ENCODE measurements at places on chromosomes 7 and 10.

DNA sequence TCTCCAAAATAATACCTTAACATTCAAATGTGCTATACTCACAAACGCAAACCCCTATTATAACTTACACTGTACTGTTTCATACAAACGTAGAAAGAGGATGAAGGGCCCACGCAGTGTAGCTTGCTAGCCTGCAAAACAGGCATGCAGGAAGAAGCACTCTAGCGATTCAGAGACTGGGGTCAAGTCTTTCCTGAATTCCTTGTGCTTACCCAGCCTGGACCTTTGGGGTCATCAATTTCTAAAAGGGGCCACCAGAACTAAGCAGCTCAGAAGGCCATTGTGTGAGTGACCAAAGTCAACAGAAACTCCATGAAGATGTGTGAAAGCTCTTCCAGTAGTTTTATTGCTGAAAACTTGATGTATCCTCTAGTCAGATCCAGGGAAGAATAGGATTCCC is 111.9 kb downstream of the SVIL start:
- H3K36me3 ChIP-seq, result peaks cover 61% of the 10 kb centered on the region
- peak overlapping the region; percentile 78 for H3K27ac ChIP-seq
- H3K4me3 ChIP-seq, result no peak overlapping the region
- DNase-seq, result no peak
- no peaks in the 10 kb centered on the region for H3K4me1 ChIP-seq
- no peaks in the 10 kb centered on the region for H3K27me3 ChIP-seq

DNA sequence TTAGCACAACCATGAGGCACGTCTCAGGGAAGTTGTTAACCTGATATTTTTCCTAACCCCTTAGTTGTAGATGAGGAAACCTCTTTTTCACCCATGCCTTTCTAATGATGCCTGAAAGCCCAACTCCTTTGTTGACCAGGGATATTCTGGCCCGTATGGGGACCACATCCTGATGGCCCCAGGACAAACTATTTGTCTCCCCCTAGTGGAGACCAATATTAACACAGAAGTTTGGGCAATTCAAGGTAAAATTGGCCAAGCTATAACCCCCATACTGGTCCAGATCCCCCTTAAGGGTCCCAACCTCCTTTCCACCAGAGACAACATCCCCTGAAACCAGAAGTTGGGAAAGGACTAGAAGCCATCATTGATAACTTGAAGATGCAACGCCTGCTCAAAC is 893.3 kb downstream of the SORCS1 start:
- H3K4me3 ChIP-seq, result no peak overlapping the region
- DNase-seq, result no peak
- H3K36me3 ChIP-seq, result no peaks in the 10 kb centered on the region

DNA sequence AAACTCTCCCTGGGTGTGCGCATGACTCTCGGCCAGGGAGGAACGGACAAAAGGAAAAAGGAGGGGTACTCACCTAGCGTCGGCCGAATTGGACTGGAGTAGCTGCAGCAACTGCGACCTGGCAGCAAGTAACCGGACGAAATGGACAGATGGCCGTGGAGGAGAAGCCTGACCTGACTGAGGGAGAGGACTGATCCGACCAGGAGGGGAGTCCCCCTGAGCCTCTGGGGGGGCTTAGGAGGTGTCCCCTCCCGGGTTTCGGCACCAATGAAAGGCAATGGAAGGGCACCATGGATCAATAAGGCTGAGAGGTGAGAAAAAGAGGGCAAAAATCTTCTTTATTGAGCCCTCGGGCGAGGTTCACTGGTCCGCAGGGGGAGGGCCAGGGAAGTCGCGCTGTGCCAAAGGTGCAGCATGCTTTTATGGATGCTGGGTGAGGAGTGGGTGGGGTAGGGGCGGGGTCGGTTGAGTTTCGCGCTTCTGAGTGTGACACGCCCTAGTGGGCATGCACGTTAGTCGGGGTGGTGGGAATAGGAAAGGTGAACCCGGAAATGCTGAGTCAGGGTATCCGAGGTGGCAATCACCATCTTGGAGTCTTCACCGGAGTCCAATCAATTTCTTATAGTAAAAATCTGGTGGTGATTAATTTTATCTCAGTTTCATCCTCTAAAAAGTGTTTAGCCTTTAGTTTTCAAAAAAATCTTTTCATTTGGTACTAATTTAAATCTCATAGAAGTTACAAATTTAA is 638.5 kb upstream of the DPP6 start:
- DNase-seq, result no peak
- H3K4me1 ChIP-seq, result no peaks in the 10 kb centered on the region
- H3K36me3 ChIP-seq, result no peaks in the 10 kb centered on the region
- no peak overlapping the region for H3K27ac ChIP-seq
- no peaks in the 10 kb centered on the region for H3K27me3 ChIP-seq

DNA sequence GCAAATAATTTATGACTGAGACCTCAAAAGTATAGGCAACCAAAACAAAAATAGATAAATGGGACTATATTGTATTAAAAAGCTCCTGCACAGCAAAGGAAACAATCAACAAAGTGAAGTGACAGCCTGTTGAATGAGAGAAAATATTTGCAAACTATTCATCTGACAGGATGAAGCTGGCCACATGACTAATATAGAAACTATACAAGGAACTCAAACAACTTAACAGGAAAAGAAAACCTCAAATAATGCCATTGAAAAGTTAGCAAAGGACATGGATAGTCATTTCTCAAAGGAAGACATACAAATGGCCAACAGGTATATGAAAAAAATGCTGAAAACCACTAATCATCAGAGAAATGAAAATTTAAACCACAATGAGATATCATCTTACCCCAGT is 245.1 kb downstream of the STK31 start:
- no peaks in the 10 kb centered on the region for H3K27me3 ChIP-seq
- no peaks in the 10 kb centered on the region for H3K36me3 ChIP-seq
- DNase-seq, result no peak

GRCh38 chr10:1661416-1661815 is 75.9 kb downstream of the ADARB2 start:
- no peaks in the 10 kb centered on the region for H3K4me1 ChIP-seq
- no peak overlapping the region for H3K27ac ChIP-seq
- H3K27me3 ChIP-seq, result no peaks in the 10 kb centered on the region
- H3K4me3 ChIP-seq, result no peak overlapping the region

- H3K36me3 ChIP-seq, result no peaks in the 10 kb centered on the region
- H3K27ac ChIP-seq, result no peak overlapping the region
- no peak for DNase-seq
These were observed 265.2 kb downstream of the PCLO start for GRCh38 chr7:82897500-82897899.

GRCh38 chr10:102726274-102726673 is 11.8 kb downstream of the SFXN2 start:
- peaks cover 11% of the 10 kb centered on the region for H3K4me1 ChIP-seq
- no peak overlapping the region for H3K4me3 ChIP-seq
- H3K27me3 ChIP-seq, result no peaks in the 10 kb centered on the region
- no peaks in the 10 kb centered on the region for H3K36me3 ChIP-seq
- no peak overlapping the region for H3K27ac ChIP-seq
- DNase-seq, result no peak

DNA sequence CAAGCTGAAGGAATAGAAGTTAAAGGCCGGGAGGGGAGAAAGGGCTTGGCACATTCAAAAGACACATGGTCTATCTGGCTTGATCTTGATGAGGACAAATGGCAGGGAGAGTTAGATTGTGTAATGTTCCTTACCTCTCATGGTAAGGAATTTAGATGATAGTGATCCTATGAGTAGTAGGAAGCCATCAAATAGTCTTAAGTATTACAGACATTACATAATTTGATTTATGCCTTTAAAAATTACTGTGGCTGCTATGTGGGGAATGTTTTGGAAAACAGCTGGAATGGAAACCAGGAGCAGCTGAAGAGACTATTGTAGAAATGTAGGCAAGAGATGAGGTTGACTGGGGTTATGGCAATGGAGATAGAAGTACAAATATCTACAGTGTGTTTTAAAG is 351.3 kb upstream of the BMPER start:
- no peaks in the 10 kb centered on the region for H3K36me3 ChIP-seq
- no peak overlapping the region for H3K27ac ChIP-seq
- peaks cover 40% of the 10 kb centered on the region for H3K4me1 ChIP-seq

DNA sequence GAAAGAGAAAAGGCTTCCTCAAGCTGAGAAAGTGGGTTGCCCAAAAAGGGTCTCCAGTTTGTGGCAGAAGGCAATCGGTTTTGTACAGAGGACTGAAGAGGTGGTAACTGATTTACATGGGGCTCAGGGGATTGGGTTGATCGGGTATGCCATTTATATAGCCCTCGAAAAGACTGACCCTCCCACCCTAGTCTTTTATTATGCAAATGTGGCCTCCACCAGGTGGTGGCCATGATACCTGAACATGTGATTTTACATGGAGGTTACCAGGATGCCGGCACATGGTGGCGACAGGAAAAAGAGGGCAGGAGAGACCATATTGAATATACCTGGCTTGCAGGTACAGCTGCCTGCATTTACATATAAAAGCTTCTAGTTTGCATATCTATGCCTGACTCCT is 36.7 kb downstream of the ATE1 start:
- H3K4me1 ChIP-seq, result no peaks in the 10 kb centered on the region
- DNase-seq, result no peak
- H3K36me3 ChIP-seq, result peaks cover 3% of the 10 kb centered on the region
- H3K27me3 ChIP-seq, result no peaks in the 10 kb centered on the region
- H3K27ac ChIP-seq, result no peak overlapping the region

GRCh38 chr7:127710635-127711034 is 58.6 kb downstream of the SND1 start:
- no peak for DNase-seq
- no peak overlapping the region for H3K4me3 ChIP-seq
- H3K27ac ChIP-seq, result no peak overlapping the region
- no peaks in the 10 kb centered on the region for H3K27me3 ChIP-seq
- no peaks in the 10 kb centered on the region for H3K4me1 ChIP-seq

DNA sequence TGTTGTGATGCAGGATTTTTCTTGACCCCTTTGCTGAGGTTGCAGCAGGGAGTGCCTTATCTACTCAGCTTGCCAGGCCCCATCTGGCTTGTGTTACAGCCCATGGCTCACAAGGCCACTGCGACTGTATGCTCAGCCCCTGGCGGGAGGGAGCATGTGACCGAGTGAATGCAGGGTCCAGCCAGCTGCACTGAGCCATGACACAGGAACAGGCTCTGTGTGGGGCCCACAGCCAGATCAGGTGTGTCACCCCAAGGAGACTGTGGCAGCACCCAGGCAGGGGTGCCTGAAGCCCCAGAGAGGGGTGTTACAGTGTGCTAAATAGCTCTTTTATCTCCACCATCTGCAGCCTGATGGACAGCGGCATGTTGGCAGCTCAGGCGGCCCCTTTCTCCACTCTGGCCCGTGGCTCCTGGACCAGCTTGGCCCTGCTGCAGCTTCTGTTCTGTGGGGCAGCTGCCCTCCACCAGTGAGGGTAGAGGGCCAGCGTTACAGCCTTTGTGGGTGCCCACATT is 2.6 kb upstream of the PCBD1 start:
- H3K4me1 ChIP-seq, result peaks cover 24% of the 10 kb centered on the region
- no peaks in the 10 kb centered on the region for H3K27me3 ChIP-seq
- peak; percentile 66 for DNase-seq
- no peaks in the 10 kb centered on the region for H3K36me3 ChIP-seq

GRCh38 chr7:1662101-1662500 is 8.0 kb upstream of the ELFN1 start:
- peaks cover 30% of the 10 kb centered on the region for H3K4me1 ChIP-seq
- H3K4me3 ChIP-seq, result no peak overlapping the region
- H3K27me3 ChIP-seq, result peaks cover 34% of the 10 kb centered on the region
- DNase-seq, result peak; percentile 45
- no peak overlapping the region for H3K27ac ChIP-seq

DNA sequence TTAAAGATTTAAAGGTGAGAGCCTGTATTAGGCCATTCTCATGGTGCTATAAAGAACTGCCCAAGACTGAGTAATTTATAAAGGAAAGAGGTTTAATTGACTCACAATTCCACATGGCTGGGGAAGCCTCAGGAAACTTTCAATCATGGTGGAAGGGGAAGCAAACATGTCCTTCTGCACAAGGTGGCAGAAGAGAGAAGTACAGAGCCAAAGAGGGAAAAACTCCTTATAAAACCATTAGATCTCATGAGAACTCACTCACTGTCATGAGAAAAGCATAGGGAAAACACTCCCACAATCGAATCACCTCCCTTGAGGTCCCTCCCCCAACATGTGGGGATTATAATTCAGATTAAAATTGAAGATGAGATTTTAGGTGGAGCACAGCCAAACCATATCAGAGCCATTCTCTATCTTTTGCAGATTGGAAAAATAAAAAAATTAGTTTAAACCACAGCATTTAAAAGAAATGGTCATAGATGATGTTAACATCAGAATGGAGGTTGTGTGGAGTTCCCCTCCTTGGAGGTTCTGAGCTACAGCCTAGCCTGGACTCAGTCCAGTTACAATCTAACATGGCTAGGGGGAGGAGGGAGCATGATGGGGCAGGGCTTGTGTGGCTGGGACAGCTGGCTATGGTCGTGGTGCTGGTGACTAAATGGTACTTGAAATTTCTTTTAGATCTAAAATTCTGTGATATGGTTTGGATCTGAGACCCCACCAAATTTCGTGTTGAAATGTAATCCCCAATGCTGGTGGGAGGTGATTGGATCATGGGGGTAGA is 33.1 kb downstream of the GSTO2 start:
- no peak overlapping the region for H3K4me3 ChIP-seq
- DNase-seq, result no peak
- H3K36me3 ChIP-seq, result no peaks in the 10 kb centered on the region
- no peaks in the 10 kb centered on the region for H3K27me3 ChIP-seq

DNA sequence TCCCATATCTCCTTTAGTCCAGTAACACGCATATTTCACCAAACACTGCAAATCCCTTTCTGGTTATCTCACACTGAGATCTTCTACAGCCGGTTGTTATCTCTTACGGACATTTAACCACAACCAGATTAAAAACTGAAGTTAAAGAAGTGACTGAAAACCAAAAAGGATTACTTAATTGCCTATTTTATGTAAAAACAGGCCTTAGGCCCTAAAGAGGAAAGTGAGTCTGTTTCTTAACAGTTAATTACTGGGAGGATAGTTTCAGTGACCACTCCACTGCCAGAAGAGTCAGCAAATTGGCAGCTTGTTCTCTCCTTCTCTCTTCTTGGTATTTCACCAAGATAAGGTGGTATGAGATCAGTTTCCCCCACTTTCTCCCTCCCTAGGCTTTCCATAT is 161.9 kb upstream of the MEOX2 start:
- DNase-seq, result no peak
- no peaks in the 10 kb centered on the region for H3K27me3 ChIP-seq
- no peak overlapping the region for H3K27ac ChIP-seq
- no peaks in the 10 kb centered on the region for H3K36me3 ChIP-seq

DNA sequence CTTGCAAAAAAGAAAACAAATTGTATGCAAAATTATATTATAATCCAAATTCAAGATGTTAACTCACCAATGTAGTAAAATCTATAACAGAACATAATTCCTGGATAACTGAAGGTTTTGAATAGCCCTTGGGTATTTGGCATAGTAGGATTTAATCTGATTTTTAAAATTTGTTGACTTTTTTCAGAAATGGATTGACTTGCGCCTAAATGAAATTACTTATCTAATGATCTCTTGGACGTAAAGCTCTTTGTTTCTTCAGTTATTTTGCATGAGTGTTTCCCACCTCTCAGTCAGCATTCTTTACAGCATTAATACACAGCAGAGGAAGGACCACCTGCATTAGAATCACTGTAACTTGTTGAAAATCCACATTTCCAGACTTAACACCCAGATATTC is 169.6 kb downstream of the SEPTIN7 start:
- H3K4me3 ChIP-seq, result no peak overlapping the region
- H3K4me1 ChIP-seq, result peaks cover 6% of the 10 kb centered on the region
- no peak overlapping the region for H3K27ac ChIP-seq
- H3K27me3 ChIP-seq, result no peaks in the 10 kb centered on the region

All from sigmoid colon (tissue), 7 donors.